Astrocyte (in vitro differentiated cells and primary cell): ENCODE measurements at places on chromosomes 7 and 10. TPM values are rescaled to one million over a fixed set of nuclear protein-coding genes. Genes with fewer than 3 reads are reported as not detected.

Gene GIMAP4
- total RNA-seq, result not detected in 2 replicates

Gene GPR15LG
- total RNA-seq, result not detected in 2 replicates

Gene PTF1A
- not detected in 2 replicates for total RNA-seq

Gene ITGA8
- not detected in 2 replicates for total RNA-seq

Gene TEX36
- total RNA-seq, result not detected in 2 replicates

- no peaks in the 10 kb centered on the region for H3K36me3 ChIP-seq
- no peak for DNase-seq
- H3K4me1 ChIP-seq, result no peaks in the 10 kb centered on the region
- H3K27me3 ChIP-seq, result no peaks in the 10 kb centered on the region
These were observed 54.1 kb upstream of the MKRN1 start for GRCh38 chr7:140533394-140533872.

DNA sequence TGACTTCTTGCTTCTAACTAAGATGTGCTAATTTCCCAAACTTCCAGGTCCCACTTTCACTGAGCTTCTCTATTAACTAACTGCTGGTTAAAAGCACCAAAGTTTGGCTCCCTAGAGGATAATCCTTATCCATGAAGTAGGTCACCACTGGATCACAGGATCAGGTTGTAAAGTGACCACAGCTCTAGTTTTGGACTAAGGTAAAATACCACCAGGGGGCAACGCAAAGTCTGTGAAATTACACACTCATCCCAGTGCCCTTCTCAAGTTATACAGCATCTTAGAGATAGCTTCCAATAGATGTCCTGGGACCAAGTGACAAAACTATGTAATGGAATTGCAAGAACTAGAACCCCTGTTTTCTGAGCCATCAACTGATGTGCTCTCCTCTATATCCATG is 116.4 kb upstream of the ASAH2 start:
- H3K4me1 ChIP-seq, result no peaks in the 10 kb centered on the region
- no peak overlapping the region for H3K27ac ChIP-seq
- no peaks in the 10 kb centered on the region for H3K27me3 ChIP-seq
- peak; percentile 16 for DNase-seq
- no peaks in the 10 kb centered on the region for H3K36me3 ChIP-seq

DNA sequence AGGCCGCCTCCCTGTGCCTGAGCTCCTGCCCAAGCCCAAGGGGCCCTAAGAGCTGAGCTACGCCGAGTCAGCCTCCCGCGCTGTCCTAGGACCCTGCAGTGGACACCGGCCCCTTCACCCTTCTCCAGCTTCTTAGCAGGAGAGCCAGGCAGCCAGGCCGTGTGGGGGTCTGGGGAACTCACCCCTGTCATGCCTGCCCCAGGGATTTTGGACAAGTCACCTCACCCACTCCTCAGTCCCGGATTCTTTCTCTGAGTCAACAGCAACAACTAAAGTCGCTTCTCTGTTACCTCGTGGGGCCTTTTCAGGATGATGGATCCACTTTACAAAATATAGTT is 79.3 kb downstream of the MKI67 start:
- DNase-seq, result no peak
- H3K36me3 ChIP-seq, result no peaks in the 10 kb centered on the region
- H3K27ac ChIP-seq, result no peak overlapping the region
- no peak overlapping the region for H3K4me3 ChIP-seq
- no peaks in the 10 kb centered on the region for H3K27me3 ChIP-seq

DNA sequence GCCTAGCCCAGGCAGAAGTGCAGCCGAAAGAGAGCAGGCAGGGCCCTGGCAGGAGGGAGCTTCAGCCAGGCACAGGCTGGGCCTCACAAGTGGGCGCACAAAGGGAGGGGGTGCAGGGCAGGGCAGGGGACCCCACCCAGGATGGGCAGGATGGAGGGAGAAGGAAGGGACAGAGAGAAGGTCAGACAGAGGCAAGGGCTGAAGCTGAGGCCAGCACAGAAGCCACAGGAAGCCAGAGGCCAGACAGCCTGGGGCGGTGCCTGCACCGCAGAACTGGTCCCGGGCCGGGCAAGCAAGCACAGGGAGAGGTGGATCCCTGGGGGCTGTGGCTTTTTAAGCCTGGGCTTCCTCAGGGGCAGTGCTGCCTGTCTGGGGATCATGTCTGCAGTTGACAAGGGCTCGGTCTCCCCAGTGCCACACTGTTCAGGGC is 16.7 kb downstream of the NOS3 start:
- H3K4me1 ChIP-seq, result peaks cover 5% of the 10 kb centered on the region
- DNase-seq, result no peak
- H3K4me3 ChIP-seq, result no peak overlapping the region
- peaks cover 4% of the 10 kb centered on the region for H3K27me3 ChIP-seq
- no peaks in the 10 kb centered on the region for H3K36me3 ChIP-seq
- H3K27ac ChIP-seq, result no peak overlapping the region

DNA sequence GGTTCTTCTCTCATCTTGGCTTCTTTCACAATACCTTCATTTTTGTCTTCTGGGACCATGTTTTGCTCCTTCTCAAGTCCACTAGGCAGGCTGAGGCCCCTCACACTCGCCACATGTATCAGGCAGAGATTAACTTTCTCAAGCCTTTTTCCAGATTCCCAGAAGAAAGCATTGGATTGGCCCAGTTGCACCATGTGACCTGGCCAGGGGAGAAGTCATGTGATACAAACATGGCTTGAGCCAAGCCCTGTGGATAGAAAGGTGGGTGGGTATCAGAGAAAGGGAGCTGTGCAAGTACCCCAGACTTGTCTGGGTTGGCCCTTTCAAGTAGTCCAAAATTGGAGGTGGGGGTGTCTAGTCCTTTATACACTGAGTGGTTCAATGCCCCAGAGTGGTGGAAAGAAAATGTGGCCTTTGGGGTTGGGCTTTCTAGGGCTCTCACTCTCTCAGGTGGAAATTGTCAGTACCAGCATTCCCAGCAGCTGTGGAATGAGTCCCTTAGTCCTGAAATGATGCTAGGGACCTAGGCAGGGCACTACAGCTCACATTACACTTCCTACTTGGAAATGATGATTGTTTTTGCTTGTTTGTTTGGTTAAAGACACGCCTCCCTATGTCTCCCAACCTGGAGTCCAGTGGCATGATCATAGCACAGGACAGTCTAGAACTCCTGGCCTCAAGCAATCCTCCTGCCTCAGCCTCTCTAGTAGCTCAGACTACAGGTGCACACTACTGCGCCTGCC is 36.9 kb upstream of the C10orf67 start:
- no peak for DNase-seq
- H3K27me3 ChIP-seq, result no peaks in the 10 kb centered on the region
- H3K4me3 ChIP-seq, result no peak overlapping the region

GRCh38 chr7:122692769-122693309 is 6.1 kb downstream of the RNF133 start:
- no peaks in the 10 kb centered on the region for H3K4me1 ChIP-seq
- DNase-seq, result no peak
- no peak overlapping the region for H3K27ac ChIP-seq
- H3K27me3 ChIP-seq, result no peaks in the 10 kb centered on the region
- no peaks in the 10 kb centered on the region for H3K36me3 ChIP-seq
- no peak overlapping the region for H3K4me3 ChIP-seq

DNA sequence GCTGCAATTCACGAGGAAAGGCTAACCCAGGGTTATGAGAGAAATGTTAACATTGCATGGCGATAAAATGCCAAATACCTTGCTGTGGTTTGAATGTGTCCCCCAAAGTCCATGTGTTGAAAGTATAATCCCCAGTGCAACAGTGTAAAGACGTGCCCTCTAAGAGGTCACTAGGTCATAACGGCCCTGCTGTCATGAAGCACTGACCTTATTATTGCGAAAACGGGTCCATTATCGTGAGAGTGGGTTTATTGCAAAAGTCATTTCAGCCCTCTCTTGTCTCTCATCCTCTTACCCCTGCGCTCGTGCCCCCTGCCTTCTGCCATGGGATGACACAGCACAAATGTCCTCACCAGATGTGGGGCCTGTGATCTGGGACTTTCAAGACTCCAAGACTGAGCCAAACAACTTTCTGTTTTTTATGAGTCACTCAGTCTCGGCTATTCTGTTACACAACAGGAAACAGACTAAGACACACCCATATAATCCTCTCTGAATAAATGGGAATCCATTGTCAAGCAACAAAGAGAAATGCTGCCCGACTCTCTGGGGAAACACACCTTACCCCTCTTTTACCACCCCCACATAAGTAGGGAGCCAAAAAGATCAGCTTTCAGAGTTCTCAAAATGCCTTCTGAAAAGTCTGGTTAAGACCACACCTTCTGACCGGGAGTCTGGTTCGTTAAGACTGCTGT is 73.1 kb upstream of the UCN3 start:
- no peaks in the 10 kb centered on the region for H3K36me3 ChIP-seq
- H3K27ac ChIP-seq, result no peak overlapping the region
- peak; percentile 60 for DNase-seq
- H3K4me3 ChIP-seq, result no peak overlapping the region
- H3K4me1 ChIP-seq, result peaks cover 10% of the 10 kb centered on the region

GRCh38 chr10:98444314-98445006 is 2.3 kb downstream of the HPS1 start:
- H3K27me3 ChIP-seq, result no peaks in the 10 kb centered on the region
- peaks cover 4% of the 10 kb centered on the region for H3K4me1 ChIP-seq
- H3K27ac ChIP-seq, result no peak overlapping the region
- no peak overlapping the region for H3K4me3 ChIP-seq
- H3K36me3 ChIP-seq, result peaks cover 17% of the 10 kb centered on the region
- no peak for DNase-seq

DNA sequence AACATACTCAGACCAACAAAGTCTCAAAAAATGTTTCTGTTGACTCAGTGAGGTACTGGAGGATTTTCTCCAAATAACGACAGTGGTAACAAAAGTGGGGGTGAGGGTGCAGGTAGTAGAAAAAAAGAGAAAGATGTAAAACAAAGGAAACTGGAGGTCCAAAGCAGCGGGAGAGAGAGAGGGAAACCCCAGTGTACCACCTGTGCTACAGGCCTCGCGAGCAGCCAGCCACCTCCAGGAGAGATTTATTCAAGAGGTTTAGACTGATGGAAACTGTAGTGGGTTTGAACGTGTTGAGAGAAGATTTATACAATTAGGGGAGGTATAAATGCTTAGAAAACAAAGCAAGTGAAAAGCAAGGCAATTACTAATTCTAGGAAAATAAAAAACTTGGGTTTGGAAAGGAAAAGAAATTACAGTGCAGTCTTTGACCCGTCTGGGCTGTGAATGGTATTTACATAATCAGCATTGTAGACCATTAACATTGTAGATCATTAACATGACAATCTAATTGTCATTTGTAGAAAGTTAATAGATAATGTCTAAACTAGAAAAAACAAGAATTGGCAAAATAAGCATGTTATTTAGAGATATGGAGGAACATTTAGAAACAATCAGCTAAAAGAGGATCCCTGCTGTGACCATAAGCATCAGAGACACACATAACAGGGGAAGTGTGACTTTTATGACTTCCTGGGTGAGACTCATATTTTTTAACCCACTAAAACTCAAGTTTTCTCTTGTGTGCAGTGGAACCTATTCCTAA is 180.0 kb downstream of the RELN start:
- H3K4me3 ChIP-seq, result no peak overlapping the region
- H3K36me3 ChIP-seq, result no peaks in the 10 kb centered on the region
- no peak overlapping the region for H3K27ac ChIP-seq
- H3K27me3 ChIP-seq, result no peaks in the 10 kb centered on the region
- no peaks in the 10 kb centered on the region for H3K4me1 ChIP-seq

GRCh38 chr10:72038458-72039001 is 49.8 kb downstream of the SPOCK2 start:
- H3K4me1 ChIP-seq, result peaks cover 2% of the 10 kb centered on the region
- no peaks in the 10 kb centered on the region for H3K27me3 ChIP-seq
- H3K36me3 ChIP-seq, result no peaks in the 10 kb centered on the region
- peak; percentile 27 for DNase-seq
- H3K27ac ChIP-seq, result no peak overlapping the region

- peak; percentile 63 for DNase-seq
- H3K36me3 ChIP-seq, result peaks cover 7% of the 10 kb centered on the region
- H3K4me3 ChIP-seq, result peak within 1 kb of the TSS; percentile 76
- H3K27ac ChIP-seq, result peak within 1 kb of the TSS; percentile 71
These were observed at the start of gene ZC3HAV1L for GRCh38 chr7:139035586-139036353. TSS of gene ZC3HAV1L (minus strand) at chr7:139036042. CDS start at chr7:139036017, 25 bp downstream.

- no peak overlapping the region for H3K4me3 ChIP-seq
- no peak for DNase-seq
- no peaks in the 10 kb centered on the region for H3K36me3 ChIP-seq
- H3K4me1 ChIP-seq, result no peaks in the 10 kb centered on the region
- H3K27me3 ChIP-seq, result peaks cover 2% of the 10 kb centered on the region
These were observed 309.5 kb upstream of the NPVF start for GRCh38 chr7:25537662-25538375.

DNA sequence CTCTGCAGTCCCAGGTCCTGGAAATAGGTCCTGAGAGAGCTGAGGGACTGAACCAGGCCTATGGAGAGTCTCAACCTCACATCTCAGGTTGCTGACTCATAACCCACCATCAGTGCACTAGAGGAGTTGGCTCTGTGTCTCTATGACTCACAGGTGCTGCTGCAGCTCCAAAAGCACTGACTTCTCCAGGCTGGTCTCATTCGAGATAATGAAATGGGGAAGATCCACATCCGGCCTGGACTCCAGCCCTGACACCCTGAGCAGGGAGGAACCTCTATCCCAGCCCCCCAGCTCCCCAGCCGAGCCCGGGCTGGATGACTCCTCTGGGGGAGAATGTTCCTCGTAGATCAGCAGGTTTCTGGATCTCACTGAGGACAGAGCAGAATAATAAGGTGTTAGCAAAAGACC is 35.5 kb upstream of the DGKI start:
- peak; percentile 100 for DNase-seq
- peaks cover 60% of the 10 kb centered on the region for H3K4me1 ChIP-seq
- peak overlapping the region; percentile 94 for H3K27ac ChIP-seq
- peak overlapping the region; percentile 16 for H3K4me3 ChIP-seq

DNA sequence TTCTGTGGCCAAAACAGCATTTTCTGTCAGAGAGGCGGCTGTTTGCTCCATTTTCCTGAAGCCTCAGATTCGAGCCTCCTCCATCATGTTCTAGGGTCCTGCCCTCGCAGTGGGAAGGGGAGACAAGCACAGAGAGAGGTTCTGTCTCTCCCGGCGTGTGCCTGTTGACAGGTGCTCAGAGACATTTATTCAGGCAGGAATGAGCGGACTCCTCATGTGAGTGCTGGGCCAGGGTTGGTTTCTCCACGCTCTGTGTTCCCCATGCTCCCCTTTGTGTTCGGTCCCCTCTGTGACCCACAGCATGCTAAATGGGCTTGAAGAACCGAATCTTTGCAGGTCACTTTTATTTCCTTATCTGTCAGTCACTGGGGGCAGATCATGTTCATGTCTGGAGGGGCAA is 374.6 kb downstream of the GLRX3 start:
- H3K4me3 ChIP-seq, result no peak overlapping the region
- H3K4me1 ChIP-seq, result no peaks in the 10 kb centered on the region
- no peak for DNase-seq
- no peaks in the 10 kb centered on the region for H3K36me3 ChIP-seq
